ENCODE measurements at places on chromosomes 7 and 10.

GRCh38 chr7:1200045-1200444 lies 32.6 kb upstream of the UNCX start:
- no peak for DNase-seq

DNA sequence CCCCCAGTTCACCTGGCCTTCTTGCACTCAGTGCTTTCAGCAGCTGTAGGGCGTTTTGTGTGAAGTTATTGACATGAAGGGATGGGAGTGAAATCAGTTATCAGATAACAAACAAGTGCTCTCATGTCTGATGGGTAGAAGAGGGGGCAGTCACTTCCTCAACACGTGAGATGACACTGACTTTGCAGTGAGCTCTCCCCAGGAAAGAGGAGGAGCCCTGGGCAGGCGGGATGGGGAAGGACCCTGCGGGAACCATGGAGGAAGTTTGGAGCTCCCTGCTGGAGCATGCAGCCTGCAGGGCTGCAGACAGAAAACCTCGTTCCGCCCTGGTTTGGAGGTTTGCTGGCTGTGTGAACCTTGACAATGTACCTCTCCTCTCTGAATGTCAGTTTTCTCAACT lies 38.7 kb downstream of the GPR26 start:
- DNase-seq, result no peak

- no peak for DNase-seq
Measured at GRCh38 chr10:105181626-105182025, 540.5 kb downstream of the SORCS3 start.

DNA sequence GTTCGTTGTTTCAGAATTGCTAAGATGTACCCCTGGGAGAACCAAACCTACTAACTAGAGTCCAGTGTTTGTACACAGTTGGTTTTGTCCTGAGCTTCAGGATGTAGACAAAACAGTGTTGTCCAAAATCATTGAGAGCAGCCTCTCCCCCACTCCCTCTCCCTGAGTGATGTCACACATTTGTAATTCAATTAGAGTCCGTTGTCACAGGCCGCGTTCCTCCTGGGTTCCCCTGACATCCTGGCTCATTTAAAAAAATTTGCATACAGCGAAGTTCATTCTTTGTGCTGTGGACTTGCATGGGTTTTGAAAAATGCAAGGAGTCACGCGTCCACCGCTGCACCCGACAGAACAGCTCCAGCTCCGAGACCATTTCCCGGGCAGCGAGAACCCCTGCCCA lies 10.3 kb downstream of the GRIFIN start:
- no peak for DNase-seq

GRCh38 chr10:106360870-106361269 lies 803.6 kb downstream of the SORCS1 start:
- DNase-seq, result no peak

DNA sequence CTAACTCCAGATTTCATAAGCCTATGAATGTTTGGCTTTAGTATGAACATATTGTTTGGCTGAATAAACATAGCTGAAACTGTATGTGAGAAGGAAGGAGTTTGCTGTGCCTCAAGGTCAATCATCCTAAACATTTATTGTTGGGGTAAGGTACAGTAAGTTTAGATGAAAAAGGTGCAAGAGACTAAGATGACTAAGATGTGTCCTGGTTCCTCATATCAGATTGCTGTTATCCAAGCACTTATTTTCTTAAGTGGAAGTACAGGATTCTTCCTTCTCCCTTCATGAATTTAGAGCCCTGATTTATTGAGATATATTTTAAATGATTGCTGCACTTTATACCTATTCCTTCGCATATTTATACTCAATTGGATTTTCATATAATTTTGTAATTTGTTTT lies 12.2 kb downstream of the MDFIC start:
- no peak for DNase-seq

GRCh38 chr7:117114272-117114671 lies 161.0 kb downstream of the ST7 start:
- DNase-seq, result no peak

DNA sequence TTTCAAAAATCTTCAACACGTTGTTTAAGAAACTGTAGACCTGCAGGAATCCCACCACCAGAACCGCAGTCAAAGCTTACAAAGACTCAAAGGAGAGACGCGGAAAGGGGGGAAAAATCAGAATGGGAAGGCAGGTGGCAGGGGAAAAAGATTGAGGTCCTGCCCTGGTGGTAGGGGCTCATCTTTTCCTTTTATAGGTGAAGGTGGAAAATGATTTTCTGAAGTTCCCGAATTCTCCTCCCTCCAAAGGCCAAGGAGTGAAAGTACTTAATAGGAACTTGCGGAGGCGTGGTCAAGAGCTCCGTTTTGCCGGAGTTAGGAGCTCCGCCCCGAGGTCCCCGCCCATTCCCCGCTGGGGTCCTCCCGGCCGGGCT lies 724 bp downstream of the BBIP1 start:
- peak; percentile 32 for DNase-seq

DNA sequence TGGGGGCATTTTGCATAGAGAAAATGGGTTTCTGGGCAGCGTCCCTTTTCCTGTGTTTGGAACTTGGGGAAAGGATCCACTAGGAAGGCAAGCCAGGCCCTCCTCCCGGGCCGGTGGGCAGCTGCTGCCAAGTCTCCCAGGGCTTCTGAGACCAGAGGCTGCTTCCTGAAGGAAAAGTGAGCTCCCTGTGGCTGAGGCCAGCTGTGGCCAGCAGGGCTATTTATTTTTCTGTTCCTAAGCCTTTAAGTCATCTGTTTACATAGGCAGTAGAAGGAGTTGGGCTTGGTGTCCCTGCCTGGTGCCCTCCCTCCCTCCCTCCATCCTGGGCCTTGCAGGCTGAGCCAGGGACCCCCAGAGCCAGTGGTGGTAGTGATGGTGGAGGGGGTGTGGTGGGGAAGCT lies 70.5 kb upstream of the COL13A1 start:
- no peak for DNase-seq

DNA sequence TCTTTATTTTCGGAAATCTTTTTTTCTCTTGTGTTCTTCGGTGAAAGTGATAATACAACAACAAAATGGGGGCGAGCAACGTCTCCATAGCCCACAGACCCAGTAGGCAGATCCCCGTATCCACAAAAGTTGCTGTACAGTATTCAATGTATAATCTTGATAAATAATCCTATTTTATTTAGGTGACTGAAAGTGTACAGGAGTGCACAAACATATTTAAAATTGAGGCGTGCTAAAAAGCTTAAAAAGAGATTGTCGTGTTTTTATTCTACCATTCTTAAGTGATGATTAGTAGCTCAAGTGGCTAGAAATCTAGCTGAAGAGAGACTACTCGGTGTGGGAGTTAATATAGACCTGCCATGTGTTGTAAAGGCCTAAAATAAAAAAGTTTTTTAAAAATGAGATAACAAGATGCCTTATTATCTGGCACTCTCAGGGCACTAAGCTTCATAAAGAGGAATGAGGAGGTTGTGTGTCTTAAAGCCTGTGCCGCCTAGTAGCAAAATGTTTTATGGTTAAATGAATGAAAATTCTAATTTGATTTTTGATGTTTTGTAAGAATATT lies 1.6 kb downstream of the CAPZA2 start:
- DNase-seq, result no peak

DNA sequence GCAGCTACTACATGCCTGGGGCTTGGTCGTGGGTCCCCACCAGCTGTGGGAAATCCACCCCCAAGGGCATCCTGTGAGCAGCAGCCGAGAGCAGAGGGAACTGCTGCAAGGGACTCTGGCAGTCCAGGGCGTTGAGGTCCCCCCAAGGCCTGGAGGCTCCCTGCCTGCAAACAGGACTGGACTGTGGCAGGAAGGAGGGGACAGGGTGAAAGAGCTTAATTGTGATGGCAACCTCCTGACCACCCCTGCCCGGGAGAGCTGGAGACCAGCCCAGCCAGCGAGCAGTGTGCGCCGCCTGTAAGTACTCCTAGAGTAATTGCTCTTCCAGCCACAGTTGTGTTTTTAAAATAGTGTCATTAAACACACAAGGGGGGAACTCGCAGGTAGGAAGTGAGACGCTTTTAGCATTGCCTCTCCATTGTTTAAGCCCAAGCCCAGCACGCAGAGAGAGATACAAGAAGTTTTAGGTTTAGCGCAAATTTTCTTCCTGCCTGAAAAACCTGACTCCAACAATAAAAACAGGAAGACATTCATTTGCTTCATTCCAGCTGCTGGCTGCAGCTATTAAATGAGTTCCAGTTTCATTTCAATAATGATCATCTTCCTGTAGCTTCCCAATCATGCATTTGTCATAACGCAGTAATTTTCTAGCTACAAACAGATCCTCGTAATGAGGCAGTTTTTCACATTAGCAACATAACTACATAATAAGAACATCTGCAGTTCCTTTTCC lies 111.1 kb downstream of the EBF3 start:
- no peak for DNase-seq

GRCh38 chr10:49131507-49132361 lies 2.1 kb downstream of the FAM170B start:
- no peak for DNase-seq

DNA sequence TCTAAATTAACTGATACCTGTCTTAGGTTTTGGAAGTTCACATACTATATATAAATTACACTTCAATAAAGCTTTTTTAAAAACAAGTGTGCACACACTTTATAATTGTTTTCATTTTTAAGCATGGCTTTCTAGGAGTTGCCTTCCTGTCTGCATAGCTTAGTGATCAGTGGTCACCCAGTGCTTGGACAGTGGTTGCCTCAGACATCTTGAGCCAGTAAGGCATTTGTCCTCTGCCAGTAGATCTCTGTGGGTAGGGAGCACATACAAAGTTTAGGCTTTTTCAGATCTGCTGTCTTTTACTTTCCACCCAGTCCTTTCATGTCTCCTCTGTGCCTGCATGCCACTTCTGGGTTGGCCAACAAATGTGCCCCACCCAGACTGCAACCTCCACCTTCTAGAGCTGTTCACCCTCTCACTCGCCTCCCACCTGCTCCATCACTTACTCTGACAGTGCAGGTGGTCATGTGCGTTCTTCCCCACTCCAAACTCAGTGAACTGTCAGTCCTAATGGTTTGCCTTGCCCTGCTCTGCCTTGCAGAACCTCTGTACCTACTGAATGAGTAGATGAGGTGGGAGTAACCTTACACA lies 31.7 kb downstream of the TPST1 start:
- no peak for DNase-seq

DNA sequence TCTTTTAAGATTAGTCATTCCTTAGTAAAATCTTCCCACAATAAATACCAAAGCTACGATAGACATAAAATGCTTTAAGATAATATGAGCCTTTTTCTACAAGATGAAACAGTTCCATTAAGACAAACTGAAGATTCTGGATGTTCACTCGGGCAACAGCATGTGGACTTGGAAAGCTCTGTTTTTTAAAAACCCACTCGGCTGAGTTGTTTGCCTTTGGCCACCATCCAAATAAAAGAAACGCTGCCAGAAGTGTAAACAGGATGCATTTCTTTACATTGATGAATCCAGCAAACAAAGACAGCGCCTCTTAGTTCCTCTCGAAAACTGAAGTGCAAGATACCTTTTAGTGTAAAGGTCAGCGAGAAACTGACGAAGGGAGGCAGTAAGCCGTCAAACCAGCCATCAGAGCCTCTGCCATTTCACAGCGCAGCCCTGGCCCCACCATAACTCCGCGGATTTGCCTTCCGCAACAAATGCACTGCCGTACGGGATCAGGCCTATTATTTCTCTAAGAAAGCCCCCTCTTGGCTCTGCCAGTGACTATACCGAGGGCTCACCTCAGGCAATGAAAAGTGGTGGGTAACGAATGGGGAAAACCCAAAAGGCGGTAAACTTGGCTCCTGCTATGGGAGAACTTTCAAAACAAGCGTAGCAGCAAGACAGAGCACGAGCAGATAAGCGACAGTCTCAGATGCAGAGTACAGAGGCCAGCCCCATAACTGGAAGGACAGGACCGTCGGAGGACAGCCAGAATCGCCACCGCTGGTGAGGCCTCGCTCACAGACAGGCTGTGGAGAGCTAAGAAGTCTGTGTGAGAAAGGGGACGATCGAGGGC lies 41.4 kb downstream of the GNA12 start:
- no peak for DNase-seq

DNA sequence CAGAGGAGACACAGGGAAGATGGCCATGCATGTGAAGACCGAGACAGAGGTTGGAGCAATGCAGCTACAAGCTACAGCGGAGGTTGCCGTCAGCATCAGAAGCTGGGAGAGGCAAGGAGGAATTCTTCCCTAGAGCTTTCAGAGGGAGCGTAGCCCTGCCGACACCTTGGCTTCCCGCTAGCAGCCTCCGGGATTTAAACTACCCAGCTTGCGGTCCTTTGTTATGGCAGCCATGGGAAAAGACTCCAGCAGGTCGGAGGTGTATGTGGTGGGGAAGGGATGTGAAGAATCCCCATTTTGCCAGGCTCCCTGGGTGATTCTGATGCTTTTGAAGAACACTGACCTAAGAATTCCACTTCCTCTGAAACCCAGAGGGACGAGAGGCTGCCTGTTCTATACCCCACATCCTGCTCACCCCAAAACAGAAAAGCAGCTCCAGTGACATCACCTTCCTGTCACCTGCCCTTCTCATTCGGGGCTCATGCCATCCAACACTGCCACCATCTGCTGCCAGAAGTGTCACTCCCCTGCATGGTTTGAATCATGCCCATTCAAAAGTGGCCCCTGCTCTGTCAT lies 3.3 kb upstream of the SEPHS1 start:
- no peak for DNase-seq

DNA sequence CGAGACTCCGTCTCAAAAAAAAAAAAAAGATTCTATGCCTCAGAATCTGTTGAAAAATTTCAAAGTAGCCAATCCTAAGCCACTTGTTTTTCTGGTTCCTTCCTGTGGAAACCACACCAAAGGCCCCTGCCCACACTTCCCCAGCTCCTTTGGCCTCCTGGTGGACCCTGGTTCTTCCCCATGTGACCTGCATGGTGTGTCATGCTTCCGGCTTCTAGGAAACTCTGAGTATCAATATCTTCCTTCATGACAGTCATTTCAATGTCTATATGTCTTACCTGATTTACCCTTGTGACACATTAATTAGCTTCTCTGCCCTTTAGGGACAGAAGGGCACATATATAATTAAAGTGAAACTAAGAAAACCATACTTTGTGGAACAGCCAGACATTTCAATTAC lies 80.4 kb upstream of the GRB10 start:
- DNase-seq, result no peak

GRCh38 chr7:29076631-29077030 lies 69.7 kb downstream of the CPVL start:
- no peak for DNase-seq

DNA sequence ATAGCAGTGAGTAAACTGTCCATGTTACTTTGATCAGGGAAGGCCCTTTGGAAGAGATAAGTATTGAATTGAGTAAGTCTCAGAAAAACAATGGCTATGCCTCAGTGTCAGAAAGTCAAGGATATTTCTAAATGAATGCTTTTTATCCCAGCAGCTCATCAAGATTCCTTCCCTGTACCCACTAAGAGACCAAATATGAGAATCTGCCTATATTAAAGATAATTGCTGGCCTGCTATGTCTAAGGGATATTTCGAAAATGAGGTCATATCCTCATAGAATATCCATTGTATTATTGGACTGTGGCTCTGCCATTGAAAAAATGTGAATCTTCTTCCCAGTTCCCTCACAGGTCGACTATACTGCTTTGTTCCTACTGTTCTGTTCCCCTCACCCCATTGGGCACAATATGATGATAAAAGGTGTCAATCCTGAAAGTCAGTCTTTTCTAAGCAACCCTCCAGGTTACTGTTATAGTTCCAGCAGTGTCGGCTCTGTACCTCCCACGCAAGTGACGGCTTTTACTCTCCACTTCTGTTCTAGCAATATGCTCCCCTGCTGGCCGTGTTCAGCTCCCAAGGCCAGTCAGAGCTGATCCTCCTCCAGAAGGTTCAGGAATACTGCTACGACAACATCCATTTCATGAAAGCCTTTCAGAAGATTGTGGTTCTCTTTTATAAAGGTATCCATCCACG lies 51.7 kb downstream of the BZW2 start:
- no peak for DNase-seq

Data from KG1 (cell line).